Epithelial cell of umbilical artery (primary cell): ENCODE measurements at places on chromosomes 5 and 9. TPM values are rescaled to one million over a fixed set of nuclear protein-coding genes. Genes with fewer than 3 reads are reported as not detected.

The RETREG1 gene
- total RNA-seq = under 0.01 and 0.15 TPM in 2 replicates

The NLN gene
- total RNA-seq = 42.2 and 53.8 TPM in 2 replicates

The CDH12 gene
- under 0.01 TPM in 1 of 2 replicates, not detected in the other for total RNA-seq

The ANAPC2 gene
- total RNA-seq = 22.7 and 24.6 TPM in 2 replicates

The TMEM215 gene
- total RNA-seq = not detected in 2 replicates
